Activated CD4-positive, alpha-beta T cell treated with anti-CD3 and anti-CD28 coated beads, Interleukin-2, amount 50 U/mL, for 24 hours (primary cell): ENCODE measurements at places on chromosomes 2 and 18.

GRCh38 chr2:1791685-1792435, 47.5 kb upstream of the PXDN start:
- no peak for DNase-seq

DNA sequence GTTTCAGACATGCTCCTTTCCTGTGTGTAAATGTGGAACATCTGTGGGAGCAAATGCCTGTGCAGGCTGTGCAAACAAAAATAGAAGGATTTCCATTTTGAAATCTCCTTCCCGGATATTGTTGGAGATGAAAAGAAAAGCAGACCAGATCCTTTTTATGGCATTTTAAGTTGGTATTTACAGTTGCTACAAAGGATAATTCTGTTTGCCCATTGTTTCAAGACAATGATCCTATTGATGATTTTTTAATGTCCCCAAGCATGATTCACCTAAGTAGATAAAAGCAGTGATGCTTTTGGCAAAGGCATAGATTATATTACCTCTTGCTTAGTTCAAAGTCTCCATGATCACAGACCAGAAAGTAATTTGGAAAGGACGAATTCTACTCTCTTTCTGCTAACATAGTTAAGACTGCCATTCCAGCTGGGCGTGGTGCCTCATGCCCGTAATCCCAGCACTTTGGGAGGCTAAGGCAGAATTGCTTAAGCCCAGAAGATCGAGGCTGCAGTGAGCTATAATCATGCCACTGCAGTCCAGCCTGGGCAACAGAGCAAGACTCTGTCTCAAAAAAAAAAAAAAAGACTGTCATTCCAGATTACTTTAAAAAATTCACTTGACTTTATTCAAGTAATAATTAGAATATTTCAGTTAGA, 209.6 kb upstream of the SLC39A10 start:
- no peak for DNase-seq

DNA sequence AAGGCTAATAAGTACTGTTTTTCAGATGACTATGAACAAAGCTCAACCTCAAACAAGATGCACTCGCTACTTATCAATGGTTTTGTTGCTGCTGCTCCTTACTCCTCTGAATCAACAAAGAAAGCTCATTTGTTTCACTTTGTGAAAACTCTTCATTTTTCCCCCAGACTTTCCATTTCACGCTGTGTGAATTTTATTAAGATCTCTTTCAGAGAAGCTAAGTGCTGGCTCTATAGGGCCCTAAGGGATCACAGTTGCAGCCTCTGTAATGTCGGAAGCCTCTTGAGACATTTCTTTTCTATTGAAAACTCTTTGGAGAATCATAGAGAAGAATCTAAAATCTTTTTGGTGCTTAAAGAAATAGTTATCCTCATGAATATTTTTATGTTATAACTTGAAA, 209.8 kb downstream of the CD226 start:
- no peak for DNase-seq

- no peak for DNase-seq
Measured at GRCh38 chr2:223937535-223937934, 7.6 kb downstream of the WDFY1 start.

DNA sequence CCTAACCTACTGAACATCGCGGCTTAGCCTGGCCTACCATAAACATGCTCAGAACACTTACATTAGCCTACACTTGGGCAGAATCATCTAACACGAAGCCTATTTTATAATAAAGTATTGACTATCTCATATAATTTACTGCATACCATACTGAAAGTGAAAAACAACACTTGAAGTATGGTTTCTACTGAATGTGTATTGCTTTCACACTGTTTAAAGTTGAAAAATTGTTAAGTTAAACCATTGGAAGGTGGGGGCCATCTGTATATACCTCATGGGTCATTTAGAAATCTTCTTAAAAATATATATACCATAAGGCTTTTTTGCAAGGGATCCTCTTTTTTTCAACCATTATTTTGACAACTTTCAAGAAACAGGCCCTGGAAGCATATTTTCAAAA, 16.5 kb downstream of the RNF149 start:
- no peak for DNase-seq

DNA sequence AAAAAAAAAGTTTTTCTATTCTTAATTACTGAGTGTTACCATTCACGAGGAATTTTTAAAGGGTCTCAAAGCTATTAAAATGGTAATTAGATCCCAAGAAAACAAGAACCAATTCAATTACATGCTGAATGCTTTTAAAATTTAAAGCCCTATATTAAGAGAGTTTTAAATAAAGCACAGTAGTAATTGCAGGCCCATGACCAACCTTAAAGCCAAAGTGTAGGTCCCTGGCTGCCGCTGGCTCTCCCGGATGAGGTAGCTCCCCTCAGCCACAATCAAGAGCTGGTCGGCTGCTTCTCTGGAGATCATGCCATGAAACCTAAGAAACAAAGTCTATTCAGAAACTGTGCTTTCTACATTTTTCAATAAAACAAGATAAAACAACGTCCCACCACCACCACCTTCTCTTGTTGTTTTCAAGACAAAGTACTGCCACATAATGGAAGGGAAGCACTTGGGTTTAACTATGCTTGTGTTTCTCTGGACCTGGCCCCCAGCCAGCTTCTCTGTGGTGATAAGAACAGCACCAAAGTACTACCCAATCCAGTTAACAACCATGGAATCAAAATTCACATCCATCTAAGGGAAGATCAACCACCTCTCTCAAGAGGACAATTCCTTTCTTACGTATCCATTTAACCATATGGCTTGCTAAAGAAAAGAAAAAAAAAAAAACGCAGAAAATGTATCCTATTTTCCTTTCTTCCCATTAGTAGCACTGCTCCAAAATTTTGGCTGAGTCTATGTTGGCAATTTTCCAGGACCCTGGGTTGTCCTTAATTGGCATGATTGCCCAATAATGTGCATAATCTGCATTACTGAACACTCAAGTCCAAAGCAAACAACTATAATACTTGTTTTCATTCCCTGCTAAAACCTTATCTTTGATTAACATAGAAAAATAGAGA, 90.1 kb downstream of the CHN1 start:
- no peak for DNase-seq

- DNase-seq: no peak
Measured at GRCh38 chr18:13313006-13313686, 94.6 kb downstream of the LDLRAD4 start.

GRCh38 chr2:54763636-54764291, 40.3 kb downstream of the EML6 start:
- DNase-seq: no peak

DNA sequence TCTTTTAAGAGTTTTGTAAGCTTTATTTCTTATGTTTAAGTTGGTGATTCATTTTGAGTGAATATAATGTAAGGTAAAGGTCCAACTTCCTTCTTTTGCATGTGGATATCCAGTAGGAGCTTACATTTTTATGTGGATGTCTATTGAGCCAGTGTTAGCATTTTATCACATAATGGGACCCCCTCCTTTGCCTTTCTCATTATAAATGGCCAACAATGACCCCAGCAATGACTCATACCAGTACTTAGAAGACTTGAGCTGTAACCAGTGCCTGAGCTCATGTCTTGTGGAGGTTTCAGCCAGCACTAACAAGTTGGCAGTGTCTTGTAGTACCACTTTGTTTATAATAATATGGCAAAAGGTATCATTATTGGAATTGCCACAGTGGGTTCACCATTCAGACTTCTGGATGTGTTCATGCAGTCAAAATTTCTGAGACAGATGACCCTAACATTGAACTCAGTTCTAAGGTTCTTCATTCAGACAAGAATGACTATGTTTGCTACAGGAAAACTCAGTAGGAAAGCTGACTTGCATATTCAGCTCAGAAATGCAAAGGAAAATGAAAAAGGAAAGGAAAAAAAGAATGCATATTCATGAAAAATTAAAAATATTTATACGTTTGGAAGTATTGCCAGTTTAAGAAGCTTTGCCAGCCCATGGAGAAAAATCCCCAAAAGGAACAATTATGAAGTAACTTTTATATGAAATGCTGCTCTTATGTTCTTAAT, 41.0 kb downstream of the CDKL4 start:
- DNase-seq: no peak

- DNase-seq: no peak
Measured at GRCh38 chr2:14752295-14752694, 119.8 kb downstream of the LRATD1 start.

DNA sequence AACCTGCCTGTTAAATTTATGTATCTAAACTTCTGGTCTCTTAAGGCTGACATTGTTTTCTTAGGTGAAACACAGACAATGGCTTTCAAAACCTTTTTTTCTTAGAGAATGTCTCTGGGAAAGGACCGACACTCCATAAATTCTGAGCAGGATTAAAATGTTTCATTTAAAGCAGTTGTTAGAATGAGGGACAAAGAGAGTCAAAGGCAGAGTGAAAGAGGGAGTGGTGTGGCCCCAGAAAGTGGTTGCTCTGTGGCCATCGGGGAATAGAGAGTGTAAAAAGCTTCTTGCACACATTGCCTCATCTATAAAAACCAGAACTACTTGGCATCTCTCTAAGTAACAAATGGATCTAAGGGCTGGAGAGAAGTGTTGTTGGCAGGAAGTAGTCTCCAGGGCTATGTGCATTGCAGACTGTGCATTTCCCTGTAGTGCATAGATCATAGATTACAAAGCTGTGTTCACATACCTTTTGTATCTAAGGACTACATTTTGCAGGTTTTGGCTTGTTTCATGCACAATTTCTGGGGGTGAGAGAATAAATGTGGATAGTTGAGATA, 3.6 kb downstream of the RPRM start:
- DNase-seq: no peak

- DNase-seq: no peak
Measured at GRCh38 chr18:54125429-54125828, 99.0 kb downstream of the MBD2 start.

GRCh38 chr2:9234680-9235146, 28.1 kb downstream of the ASAP2 start:
- no peak for DNase-seq

DNA sequence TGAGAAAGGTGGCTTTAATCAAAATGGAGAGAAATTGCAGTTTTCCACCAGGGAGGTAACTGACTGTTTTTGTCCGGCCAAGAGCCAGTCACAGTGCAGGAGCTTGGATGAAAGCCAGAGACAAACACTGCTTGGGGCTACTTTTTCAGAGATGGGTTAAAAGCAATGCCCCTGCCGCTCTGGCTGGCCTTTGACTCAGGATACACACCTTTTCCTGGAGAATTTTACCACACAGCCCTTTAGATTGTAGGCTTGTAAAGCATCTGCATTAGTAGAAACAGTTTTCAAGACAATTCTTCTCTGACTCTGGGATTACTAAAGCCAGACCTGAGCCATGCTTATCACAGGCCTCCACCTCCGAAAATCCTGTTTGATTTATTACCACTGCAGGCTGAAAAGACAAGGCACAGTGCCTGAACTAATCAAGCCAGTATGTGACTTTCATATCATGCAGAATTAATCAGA, 79.7 kb downstream of the CCBE1 start:
- DNase-seq: no peak
